ENCODE measurements at places on chromosomes 12 and 14.

- no peak for DNase-seq
Observed at GRCh38 chr14:21866479-21866878, 192.9 kb upstream of the OR4E1 start.

- no peak for DNase-seq
Observed at GRCh38 chr14:74176400-74176793, 62.9 kb upstream of the VSX2 start.

- DNase-seq, result no peak
Observed at GRCh38 chr12:94909663-94910062, 93.8 kb downstream of the NDUFA12 start.

DNA sequence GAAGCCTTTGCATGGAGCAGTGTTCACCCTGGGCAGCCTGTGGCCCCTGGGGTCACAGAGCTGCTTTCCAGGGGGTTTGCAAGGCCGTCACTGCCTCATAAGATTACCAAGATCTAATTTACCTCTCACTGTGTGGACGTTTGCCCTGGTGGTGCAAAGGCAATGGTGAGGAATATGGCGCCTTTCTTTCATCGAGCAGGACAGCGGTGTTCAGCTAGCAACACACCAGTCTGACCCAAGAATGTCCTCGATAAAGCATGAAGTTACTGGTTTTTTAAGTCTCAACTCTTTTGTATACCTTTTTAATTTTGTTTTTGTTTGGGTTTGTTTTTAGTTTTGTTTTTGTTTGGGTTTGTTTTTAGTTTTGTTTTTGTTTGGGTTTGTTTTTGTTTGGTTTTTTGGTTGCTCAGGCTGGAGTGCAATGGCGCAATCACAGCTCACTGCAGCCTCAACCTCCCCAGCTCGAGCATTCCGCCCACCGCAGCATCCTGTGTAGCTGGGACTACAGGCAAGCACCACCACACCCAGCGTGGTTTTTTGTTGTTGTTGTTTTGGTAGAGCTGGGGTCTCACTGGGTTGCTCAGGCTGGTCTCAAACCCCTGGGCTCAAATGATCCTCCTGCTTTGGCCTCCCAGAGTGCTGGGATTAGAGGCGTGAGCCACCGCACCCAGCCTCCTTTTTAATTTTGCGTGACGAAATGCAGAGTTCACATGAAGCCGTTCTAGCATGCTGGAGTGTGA, 57.9 kb downstream of the PPP2R5C start:
- DNase-seq, result peak; percentile 56

- DNase-seq, result no peak
Observed at GRCh38 chr14:34179727-34180126, 228.9 kb upstream of the EGLN3 start.

DNA sequence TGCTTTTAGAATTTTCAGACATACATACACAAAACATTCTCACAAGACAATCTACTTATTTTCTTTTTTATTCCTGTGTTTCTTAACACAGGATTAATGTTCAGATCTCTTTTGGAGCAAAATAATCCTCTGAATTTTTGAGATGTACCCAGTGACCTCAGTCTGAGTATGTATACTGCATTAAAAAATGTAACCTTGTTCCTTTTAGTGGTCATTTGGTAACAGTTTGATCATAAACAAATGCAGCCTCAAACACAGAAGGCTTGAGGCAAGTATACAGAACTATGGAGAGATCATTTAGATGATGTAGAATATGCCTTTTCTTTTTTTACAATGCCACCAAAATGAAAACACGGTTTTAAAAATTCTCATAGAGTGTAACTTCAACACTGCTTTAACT, 9.7 kb downstream of the HIF1A start:
- no peak for DNase-seq

- no peak for DNase-seq
Observed at GRCh38 chr12:103772367-103773108, 68.5 kb downstream of the NT5DC3 start.

DNA sequence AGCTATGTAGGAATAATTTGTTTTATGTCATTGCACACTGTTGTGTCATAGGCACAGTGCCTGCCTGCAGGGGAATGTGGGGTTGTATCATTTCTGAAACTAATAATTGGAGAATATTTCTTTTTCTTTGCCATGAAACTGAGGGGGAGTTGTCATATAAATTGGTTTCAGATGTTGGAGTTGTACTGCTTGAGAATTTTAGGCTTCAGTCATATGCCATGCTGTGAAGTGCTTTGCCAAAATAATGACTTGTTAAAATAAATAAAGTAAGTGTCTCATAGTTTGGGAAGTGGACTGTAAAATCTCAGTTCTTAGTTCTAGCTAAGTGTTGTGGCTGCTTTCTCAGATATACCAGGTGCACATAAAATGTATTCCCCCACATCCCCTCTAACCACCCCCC, 116.8 kb downstream of the DAAM1 start:
- no peak for DNase-seq

DNA sequence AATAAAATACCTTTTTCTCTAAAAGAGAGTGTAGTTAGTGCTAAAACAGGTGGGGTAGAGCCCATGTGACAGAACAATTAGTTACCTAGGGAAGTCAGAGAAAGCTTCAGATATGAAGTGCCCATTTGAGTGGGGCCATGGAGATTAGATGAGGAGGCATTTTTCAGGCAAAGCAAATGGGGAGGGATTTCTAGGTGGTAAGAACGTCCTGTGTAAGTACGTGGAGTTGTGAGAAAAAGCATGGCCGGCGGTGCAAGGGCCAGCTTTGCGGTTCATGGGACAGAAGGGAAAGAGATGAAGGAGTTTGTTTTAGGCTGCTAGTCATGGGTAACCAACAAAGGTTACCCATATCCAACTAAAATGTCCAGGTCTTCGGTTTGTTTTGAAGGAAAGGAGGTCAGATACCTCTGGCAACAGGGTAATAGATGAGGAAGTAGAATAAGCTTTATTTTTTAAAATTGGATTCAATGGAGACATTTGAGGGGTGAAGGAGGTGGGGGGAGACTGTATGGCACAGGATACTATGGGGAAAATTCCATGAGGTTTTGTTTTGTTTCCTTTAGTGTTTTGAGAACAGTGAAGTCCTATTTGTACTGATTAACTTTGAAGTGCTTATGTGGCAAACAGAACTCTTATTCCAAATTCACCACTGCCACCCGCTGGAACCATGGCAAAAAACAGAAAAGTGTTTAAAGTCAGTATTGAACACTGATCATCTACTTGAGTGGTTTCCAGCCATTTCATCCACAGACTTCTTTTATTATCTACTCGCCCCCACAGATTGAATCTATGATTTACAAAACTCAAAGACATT, 10.0 kb upstream of the SNRPF start:
- DNase-seq, result no peak

DNA sequence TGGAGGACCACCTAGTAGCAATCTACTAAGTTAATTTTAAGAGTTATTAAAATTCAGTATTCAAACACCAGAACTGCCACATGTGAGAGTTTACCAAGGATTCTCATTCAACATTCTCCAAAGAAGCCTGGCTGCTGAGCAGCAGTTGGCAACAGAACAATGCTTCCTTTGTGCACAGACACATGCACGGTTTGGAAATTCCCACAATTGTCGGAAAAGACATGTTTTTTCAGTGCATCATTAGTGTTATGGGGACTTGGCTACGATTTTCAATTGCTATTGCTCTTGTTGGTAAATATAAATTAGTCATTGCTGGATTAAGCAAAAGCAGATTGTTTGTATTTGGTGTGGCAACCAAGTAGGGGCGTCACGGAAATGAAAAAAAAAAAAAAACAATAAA, 22.2 kb downstream of the ST8SIA1 start:
- DNase-seq, result no peak

DNA sequence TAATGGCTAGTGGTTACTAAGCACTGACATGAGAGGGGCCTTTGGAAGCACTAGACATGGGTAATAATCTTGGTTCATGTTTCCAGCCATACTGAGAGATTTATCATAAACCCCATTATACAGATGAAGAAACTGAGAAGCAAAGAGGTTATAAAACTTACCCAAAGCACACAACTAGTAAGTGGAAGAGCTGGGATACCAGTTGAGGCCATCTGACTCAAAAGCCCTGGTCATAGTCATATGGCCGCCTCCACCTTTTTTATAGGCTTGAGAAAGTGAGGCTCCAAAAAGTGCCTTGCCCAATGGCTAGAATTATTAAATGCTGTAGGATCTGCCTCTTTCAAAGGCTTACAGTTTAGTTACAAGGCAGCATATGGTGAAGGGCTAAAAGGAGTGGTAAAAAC, 944 bp downstream of the TXNRD1 start:
- DNase-seq, result no peak

DNA sequence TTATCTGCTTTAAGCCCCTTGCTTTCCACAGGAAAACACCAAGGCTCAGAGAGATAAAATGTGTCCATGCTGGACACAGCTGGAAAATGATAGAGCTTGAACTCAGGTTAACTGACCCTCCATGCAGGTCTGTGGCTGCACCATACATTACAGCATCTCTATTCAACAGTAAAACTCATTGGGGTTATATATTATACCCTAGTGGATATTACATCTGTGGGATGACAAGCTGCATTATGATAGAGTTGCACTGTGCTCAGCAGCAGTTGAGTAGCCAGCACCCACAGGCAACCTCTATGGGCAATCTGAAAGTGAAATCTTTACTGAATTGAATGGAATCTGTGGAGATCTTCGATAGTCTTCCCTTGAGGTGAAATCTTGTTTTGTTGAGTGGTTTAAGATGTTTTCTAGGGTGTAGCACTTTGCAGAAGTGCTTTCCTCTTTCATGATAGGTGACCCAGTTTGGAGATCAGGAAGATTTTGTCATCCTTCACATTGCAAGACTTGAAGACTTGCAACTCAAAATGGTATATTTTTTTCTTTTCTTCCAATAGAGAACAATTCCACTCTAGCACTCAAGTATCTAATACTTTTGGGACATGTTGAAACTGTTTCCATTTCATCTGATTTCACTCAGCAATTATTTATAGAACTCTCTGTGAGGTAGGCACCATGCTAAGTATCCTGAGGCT, 389.2 kb downstream of the RAD51B start:
- DNase-seq, result no peak

- no peak for DNase-seq
Observed at GRCh38 chr12:76799362-76799761, 35.4 kb downstream of the ZDHHC17 start.

- DNase-seq, result no peak
Observed at GRCh38 chr14:67429510-67430205, 17.7 kb upstream of the PLEK2 start.

- no peak for DNase-seq
Observed at GRCh38 chr12:44509471-44509870, 366.6 kb downstream of the NELL2 start.
